ENCODE measurements at places on chromosomes 16 and 17.

GRCh38 chr17:44774271-44775135, 15.7 kb downstream of the ADAM11 start:
- DNase-seq = no peak

GRCh38 chr16:63947022-63947421, 1174.8 kb downstream of the CDH11 start:
- DNase-seq = no peak

DNA sequence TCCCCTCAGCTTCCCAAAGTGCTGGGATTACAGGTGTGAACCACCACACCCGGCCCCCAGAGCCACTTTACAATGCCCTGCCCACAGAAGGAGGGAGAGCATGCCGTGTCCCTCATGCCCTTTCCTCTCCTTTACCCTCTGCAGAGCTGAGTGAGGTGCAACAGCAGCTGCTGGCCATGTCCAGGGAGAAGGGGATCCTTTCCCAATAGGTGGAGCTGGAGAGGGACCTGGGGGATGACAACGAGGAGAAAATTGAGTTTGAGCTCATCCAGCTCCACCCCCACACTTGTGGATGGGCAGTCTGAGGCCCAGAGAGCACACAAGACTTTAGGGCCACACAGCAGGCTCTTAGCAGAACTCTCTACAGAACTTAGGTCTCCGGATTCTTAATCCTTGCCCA, 7.9 kb upstream of the GSDMA start:
- DNase-seq = no peak

DNA sequence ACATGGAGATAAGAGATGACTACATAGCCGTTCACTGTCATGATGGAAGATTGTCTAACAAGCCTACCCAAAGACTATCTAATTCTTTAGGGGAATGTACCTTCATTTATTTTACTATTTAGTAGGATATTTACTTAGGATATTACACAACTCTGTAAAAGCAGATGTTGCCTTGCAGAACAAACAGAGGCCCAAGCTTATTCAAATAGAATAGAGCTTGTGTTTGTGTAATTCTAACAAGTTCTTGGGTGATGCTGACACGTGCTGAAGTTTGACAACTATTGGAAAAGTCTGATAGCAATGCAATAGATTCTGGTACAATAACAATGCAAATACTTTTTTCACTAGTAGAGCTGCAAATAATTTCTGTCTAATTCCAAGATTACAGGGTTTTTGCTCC, 447.6 kb downstream of the TOX3 start:
- DNase-seq = peak; percentile 52

Data from LNCaP clone FGC (cell line).